Stimulated activated CD8-positive, alpha-beta memory T cell treated with anti-CD3 and anti-CD28 coated beads, Interleukin-7, amount 100 ng/mL, for 24 hours (primary cell): ENCODE measurements at places on chromosomes 5 and 9.

GRCh38 chr9:121598965-121599871 is 52.2 kb upstream of the DAB2IP start:
- no peak for DNase-seq

GRCh38 chr9:61671276-61671973 is 481.6 kb downstream of the SPATA31A7 start:
- no peak for DNase-seq

DNA sequence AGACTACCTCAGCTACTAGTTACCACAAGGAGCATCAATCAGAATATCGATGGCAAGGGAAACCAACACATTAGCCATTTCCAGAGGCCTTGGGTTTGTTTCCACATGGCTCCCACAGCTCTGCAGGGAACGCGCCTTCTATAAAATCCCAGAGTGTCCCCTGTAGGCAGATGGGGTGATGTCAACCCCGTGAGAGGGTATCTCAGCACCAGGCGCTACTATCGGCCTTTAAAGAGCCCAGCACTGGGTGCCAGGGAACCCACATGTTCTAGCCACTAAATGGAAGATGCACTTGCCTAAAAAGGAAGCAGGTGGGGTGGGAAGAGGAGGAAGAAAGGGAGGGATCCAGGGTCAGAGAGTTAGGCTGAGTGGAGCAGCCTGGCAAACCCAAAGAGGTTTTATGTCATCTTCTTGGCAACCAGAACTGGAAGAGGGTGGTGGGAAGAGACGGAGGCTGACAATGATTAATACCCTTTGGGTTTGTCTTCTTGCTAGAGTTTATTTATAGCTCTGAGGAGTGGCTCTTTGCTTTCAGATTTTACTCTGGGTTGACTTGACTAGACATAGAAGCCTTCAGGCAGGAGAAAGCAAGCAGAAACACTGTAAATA is 19.9 kb downstream of the MACROH2A1 start:
- no peak for DNase-seq

- no peak for DNase-seq
Measured at GRCh38 chr5:154761046-154761736, 6.0 kb downstream of the LARP1 start.
